ENCODE measurements at places on chromosomes 16 and 17. TPM values are rescaled to one million over a fixed set of nuclear protein-coding genes. Genes with fewer than 3 reads are reported as not detected.

Gene PRAC2
- not detected for total RNA-seq

Gene MPP3
- not detected for total RNA-seq

Gene PRSS53
- 10.8 TPM for total RNA-seq

Gene C16orf96
- 0.66 TPM for total RNA-seq

Gene VTN
- total RNA-seq = 0.34 TPM

Gene GJC1
- not detected for total RNA-seq

Gene PPM1E
- total RNA-seq = not detected

GRCh38 chr16:50067290-50067853, 1.6 kb downstream of the HEATR3 start:
- DNase-seq = peak; percentile 30

DNA sequence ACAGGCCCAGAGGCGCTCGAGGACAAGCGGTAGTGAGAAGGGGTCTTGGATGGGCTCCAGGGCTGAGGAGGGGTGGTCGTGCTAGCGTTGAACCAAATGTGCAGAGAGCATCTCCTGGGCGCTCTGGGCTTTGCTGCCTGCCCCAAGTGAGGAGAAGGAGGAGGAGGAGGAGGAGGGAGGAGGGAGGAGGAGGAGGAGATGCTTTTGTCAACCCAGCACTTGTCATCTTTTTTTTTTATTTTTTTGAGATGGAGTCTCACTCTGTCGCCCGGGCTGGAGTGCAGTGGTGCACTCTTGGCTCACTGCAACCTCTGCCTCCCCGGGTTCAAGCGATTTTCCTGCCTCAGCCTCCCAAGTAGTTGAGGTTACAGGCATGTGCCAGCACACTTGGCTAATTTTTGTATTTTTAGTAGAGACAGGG, 59.8 kb downstream of the PGS1 start:
- DNase-seq = no peak

- DNase-seq = peak; percentile 26
Observed at GRCh38 chr17:10118788-10119130, 79.6 kb downstream of the GAS7 start.

DNA sequence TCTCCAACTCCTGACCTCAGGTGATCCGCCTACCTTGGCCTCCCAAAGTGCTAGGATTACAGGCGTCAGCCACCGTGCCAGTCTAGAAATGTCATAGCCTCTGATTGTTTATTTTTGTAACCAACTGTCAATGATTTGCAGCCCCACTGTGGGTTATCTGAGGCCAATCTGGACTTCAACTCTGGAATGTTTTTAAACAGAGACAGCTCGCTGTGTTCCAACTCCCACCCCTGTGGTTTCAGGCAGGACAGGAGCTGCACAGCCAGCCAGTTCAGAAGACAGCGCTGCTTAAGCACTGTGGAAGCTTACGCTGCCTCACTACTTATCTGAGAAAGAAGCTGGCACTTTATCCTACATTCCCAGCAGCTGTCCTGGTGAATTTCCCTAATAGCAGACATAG, 19.5 kb downstream of the MRM3 start:
- DNase-seq = no peak

DNA sequence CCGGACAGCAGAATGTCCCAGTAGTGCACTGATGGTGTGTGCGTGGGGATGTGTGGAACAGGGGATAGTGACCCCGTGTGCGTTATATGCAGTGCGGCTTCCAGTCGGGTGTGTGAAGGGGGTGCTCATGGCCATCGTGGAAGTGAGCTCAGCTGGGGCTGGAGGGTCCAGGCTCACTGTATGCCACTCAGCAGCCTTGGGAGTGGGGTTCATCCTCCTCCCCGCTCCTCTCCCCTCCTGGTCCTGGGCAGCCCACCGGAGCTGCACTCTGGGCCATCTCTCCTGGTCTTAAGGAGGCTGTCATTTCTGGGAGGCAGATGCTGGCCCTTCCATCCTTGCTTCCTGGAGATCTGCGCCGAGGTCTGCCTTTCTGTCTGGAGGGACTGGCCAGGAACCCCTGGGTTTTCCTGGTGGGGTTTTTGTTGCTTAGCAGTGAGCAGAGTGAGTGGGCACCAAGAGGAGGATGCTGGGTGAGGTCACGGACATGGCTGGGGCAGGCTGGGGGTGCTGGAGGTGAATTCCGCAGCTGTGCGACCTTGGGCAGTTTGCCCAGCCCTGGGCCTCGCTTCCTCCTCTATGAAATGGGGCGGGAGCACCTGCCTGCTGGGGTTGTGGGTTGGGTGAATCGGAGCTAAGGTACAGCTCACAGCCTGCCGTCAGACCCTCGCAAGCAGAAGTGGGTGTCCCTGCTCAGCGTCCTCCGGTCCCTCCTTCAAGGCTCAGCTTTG, 164.1 kb downstream of the SEC14L1 start:
- peak; percentile 42 for DNase-seq

GRCh38 chr17:21174713-21175112, 39.2 kb downstream of the TMEM11 start:
- DNase-seq = no peak

- DNase-seq = peak; percentile 84
Observed at GRCh38 chr17:31535581-31535981, 144.1 kb downstream of the RAB11FIP4 start.

GRCh38 chr17:61416211-61416539, 16.5 kb downstream of the TBX2 start:
- peak; percentile 10 for DNase-seq

- DNase-seq = no peak
Observed at GRCh38 chr17:48202959-48203358, 95.4 kb downstream of the SNX11 start.

GRCh38 chr17:66981983-66982508, 17.5 kb downstream of the CACNG4 start:
- no peak for DNase-seq

DNA sequence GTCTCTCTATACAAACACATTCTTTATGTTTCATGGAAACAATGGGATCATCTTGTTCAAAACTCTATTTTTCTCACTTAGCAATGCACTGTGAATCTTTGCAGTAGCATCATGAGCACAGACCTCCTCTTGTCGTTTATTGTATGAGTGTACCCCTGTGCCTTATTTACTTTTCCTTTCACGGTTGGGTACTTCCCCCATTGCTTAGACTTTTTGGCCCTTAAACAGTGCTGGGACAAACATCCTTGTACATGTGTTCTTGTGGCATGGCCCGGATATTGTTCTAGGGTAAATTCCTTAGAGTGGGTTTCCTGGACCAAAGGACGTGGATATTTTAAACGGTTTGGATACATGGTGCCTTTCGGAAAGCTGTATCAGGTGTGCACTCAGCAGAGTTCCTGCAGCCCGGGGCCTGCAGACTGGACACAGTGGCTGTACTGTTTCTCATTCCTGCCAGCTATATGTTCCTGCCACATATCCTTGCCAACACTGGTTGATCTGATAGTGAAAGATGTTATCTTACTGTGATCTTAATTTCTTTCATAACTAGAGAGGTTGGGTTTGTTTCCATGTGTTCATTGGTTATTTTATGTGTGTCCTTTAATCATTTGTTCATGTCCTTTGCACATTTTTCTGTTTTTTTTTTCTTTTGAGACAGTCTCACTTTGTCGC, 111.1 kb downstream of the OR1D5 start:
- no peak for DNase-seq

GRCh38 chr16:31344712-31345111, 10.3 kb upstream of the ITGAX start:
- no peak for DNase-seq

GRCh38 chr17:37494401-37494831, 4.7 kb downstream of the DUSP14 start:
- no peak for DNase-seq

DNA sequence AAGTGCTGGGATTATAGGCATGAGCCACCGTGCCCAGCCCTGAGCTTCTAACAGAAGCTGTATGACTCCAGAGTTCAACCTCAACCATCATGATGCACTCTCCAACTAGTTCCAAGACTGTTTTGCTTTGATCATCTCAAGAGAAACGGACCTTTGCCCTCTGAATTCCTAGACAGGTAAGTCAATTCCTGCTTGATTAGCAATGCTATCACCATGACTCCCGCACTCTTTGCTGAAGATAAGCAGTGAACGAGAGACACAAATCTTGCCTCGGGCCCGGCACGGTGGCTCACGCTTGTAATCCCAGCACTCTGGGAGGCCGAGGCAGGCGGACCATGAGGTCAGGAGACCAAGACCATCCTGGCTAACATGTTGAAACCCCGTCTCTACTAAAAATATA, 22.2 kb downstream of the ANKFY1 start:
- DNase-seq = no peak

Data from B cell (primary cell).